ENCODE measurements at places on chromosomes 1 and 21. TPM values are rescaled to one million over a fixed set of nuclear protein-coding genes. Genes with fewer than 3 reads are reported as not detected.

DNA sequence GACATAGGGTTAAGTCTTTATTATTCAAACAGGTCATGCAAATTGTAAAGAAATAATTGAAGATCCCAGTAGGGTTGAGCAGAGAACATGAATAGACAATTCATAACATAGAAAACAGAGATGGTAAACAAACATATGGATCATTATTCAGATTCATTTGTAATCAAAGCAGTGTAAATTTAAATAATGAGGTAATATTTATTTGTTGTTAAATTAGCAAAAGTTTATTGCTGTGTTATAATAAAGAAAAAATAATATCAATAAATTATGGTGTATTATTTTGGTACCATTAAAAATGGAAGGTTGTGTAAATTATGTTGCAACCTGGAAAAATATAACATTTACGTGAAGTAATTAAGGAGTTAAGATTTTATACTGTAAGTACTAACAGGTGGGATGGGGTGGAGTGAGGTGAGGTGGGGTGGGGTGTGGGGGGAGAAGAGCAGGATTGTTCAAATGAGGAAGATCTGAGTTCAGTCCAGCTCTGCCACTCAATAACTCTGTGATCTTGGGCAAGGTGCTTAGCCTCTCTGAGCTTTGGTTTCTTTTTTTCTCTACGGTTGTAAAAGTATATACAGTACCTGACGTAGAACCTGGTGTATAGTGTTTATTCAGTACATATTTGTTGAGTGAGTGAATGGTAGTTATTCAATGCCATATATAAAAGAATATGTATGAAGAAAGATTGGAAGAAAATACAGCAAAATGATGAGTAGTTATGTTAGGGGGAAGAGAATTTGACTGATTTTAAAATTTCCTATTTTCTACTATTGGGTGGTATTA is 140.3 kb upstream of the KIF26B start:
- no peak for DNase-seq

GRCh38 chr1:215623162-215623561 is 56.1 kb downstream of the KCTD3 start:
- DNase-seq, result no peak

The GPA33 gene
- total RNA-seq, result 2.9 TPM

The NHLH1 gene
- total RNA-seq, result not detected

Measured in HT-29 (cell line).